ENCODE measurements at places on chromosomes 5 and 9. TPM values are rescaled to one million over a fixed set of nuclear protein-coding genes. Genes with fewer than 3 reads are reported as not detected.

TRIM41 gene
- 52.7 TPM for total RNA-seq

NEURL1B gene
- 7.8 TPM for total RNA-seq

GLIPR2 gene
- 80.6 TPM for total RNA-seq

TIMD4 gene
- not detected for total RNA-seq

DNA sequence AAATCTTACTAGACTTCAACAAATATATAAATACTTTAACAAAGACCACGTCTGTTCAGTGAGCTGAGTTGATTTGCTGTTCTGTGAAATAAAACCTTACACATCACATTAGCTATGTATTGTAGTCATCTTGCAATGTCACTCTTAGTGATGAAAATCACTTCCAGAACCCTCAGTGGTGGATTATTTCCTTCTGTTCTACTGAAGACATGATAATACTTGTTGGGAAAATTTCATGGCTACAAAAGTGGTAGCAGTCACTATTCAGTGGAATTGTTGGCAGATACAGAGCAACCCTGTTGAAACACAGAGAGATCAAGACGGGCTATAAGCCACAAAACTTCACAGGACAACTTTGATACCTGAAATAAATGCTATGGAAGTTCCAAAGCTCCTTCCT is 26.7 kb upstream of the FAM169A start:
- H3K36me3 ChIP-seq, result no peaks in the 10 kb centered on the region
- DNase-seq, result no peak
- no peak overlapping the region for H3K4me3 ChIP-seq
- no peaks in the 10 kb centered on the region for H3K4me1 ChIP-seq
- no peaks in the 10 kb centered on the region for H3K27me3 ChIP-seq

- no peaks in the 10 kb centered on the region for H3K36me3 ChIP-seq
- DNase-seq, result no peak
- H3K27ac ChIP-seq, result no peak overlapping the region
- H3K4me1 ChIP-seq, result no peaks in the 10 kb centered on the region
- H3K27me3 ChIP-seq, result no peaks in the 10 kb centered on the region
Observed at GRCh38 chr5:98065261-98065909, 708.1 kb upstream of the RGMB start.

- H3K27ac ChIP-seq, result no peak overlapping the region
- H3K27me3 ChIP-seq, result no peaks in the 10 kb centered on the region
- no peak for DNase-seq
- H3K36me3 ChIP-seq, result no peaks in the 10 kb centered on the region
- no peaks in the 10 kb centered on the region for H3K4me1 ChIP-seq
- H3K4me3 ChIP-seq, result no peak overlapping the region
Observed at GRCh38 chr9:75591972-75592371, 298.5 kb upstream of the PCSK5 start.

DNA sequence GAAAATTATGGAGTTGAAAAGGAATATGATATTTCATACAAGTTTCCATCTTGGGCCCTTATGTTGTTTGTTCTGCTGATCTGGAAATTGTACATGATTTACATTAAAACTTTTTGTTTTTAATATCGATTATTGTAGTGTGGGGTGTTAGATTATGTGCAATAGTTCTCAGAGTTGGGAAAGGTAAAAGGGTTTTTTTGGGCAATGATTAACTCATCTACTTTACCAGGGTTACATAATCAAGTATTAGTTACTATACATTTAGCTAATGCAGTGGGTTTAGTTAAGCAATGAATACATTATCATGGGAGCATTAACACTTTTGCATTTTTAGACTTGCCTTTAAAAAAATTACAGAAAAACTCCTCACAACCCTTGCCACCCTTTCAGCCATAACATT is 134.0 kb downstream of the ZSWIM6 start:
- no peak overlapping the region for H3K4me3 ChIP-seq
- no peak overlapping the region for H3K27ac ChIP-seq
- H3K4me1 ChIP-seq, result peaks cover 21% of the 10 kb centered on the region
- no peak for DNase-seq
- H3K36me3 ChIP-seq, result no peaks in the 10 kb centered on the region

GRCh38 chr5:124713595-124713994 is 32.8 kb downstream of the ZNF608 start:
- H3K27me3 ChIP-seq, result no peaks in the 10 kb centered on the region
- H3K4me1 ChIP-seq, result peaks cover 21% of the 10 kb centered on the region
- H3K36me3 ChIP-seq, result no peaks in the 10 kb centered on the region
- no peak overlapping the region for H3K4me3 ChIP-seq
- DNase-seq, result no peak
- peak overlapping the region; percentile 0 for H3K27ac ChIP-seq

DNA sequence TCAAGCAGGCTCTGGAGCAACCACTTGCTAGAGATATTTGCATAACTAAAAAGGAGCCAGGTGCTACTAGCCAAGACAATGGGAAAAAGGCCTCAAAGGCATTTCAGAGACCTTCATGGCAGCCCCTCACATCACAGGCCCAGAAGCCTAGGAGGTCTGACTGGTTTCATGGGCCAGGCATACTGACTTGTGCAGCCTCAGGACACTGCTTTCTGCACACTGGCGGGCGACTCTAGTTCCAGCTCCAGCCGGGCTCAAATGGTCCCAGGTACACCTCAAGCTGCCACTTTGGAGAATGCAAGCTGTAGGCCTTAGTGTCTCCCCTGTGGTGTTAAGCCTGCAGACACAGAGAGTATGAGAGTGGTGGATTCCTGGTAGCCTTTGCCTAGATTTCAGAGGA is 27.1 kb downstream of the COX7C start:
- no peak for DNase-seq
- no peaks in the 10 kb centered on the region for H3K4me1 ChIP-seq
- no peaks in the 10 kb centered on the region for H3K27me3 ChIP-seq
- no peak overlapping the region for H3K27ac ChIP-seq

GRCh38 chr5:138697720-138698360 is 55.4 kb upstream of the CTNNA1 start:
- DNase-seq, result no peak
- no peaks in the 10 kb centered on the region for H3K4me1 ChIP-seq
- no peaks in the 10 kb centered on the region for H3K36me3 ChIP-seq
- H3K27me3 ChIP-seq, result no peaks in the 10 kb centered on the region
- no peak overlapping the region for H3K27ac ChIP-seq
- no peak overlapping the region for H3K4me3 ChIP-seq

Data from upper lobe of left lung (tissue), 6 donors.